ENCODE measurements at places on chromosomes 1 and 21. TPM values are rescaled to one million over a fixed set of nuclear protein-coding genes. Genes with fewer than 3 reads are reported as not detected.
A peak's percentile ranks its signal among the peaks of the same experiment; 100 is the strongest.

GRCh38 chr1:20511518-20512428 is 3.8 kb upstream of the MUL1 start:
- peak; percentile 17 for DNase-seq

DNA sequence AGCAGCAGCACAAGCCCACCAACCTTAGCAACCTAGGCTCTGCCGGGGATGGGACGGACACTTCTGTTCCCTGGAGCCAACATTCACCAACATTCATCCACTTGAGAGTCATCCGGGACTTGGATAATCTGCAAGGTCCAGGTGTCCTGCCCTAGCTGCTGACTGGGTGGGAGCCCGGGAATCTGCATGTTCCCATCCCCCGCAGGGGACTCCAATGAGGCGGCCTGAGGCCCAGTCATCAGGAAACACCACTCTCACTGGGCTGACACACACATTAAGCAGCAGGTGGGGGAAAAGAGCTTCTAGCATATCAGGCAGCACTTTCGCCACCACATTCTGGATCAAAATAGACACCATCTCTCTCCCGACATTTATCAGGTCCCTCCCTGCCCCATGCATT is 38.4 kb upstream of the CCSAP start:
- no peak for DNase-seq

LCE2B gene
- not detected for total RNA-seq

DNA sequence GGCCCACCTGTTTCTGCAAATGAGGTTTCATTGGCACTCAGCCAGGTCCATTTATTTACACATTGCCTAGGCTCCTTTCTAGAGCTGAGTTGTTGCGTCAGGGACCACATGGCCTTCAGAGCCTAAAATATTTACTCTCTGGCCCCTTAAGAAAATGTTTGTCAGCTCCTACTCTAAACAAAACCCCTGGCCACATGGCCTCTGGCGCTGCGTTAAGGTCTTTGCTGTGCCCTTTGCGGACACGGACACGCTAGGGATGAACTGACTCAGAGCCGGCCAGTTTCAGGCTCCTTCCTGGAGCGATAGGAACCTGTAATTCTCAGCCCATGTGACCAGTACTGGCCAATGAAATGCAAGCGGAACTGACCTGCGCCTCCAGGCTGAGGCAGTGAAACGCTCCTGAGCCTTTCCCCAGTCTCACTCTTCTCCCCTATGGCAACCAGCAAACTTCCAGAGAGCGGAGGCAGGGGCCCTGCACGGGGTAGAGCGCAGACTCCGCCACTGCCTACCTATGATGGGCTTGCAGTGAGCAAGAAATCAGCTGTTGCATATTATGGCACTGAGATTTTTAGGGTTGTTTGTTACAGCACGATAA is 160.3 kb downstream of the ETS2 start:
- DNase-seq: no peak

DNA sequence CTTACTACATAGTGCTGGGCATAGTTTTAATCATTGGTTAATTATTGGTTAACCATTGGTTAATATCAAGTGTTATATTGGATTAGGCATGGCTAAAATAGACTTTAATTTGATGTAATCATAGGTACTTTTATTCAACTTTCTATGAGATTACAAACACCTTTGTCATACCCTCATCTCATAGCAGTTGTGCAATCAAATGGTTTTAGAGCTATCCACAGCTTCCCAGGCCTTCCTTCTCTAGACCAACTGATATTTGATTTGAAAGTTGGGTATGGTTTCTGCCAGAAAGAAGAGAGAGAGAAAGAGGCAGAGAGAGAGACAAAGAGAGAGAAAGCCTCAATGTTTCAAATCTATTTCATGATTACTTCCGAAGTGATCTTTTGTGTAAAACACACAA is 9.6 kb upstream of the RGS1 start:
- no peak for DNase-seq

DNA sequence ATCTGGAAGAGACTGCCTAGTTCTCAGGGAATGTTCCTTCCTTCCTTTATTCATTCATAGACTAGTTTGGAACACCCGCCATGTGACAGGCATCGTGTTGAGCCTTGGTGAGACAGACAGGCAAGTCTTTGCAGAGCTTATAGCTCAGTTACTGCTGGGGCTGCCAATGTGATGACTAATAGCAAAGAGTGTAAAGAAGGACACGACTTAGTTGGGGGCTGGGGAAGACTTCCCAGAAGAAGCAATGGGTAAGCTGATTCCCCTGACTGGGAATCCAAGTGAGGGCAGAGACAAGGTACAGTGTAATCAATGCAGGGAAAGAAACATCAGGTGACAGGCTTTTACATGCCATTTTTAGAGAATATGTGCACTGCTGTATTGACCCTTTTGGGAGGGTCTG is 51.2 kb downstream of the TENT5C start:
- peak; percentile 94 for DNase-seq

DNA sequence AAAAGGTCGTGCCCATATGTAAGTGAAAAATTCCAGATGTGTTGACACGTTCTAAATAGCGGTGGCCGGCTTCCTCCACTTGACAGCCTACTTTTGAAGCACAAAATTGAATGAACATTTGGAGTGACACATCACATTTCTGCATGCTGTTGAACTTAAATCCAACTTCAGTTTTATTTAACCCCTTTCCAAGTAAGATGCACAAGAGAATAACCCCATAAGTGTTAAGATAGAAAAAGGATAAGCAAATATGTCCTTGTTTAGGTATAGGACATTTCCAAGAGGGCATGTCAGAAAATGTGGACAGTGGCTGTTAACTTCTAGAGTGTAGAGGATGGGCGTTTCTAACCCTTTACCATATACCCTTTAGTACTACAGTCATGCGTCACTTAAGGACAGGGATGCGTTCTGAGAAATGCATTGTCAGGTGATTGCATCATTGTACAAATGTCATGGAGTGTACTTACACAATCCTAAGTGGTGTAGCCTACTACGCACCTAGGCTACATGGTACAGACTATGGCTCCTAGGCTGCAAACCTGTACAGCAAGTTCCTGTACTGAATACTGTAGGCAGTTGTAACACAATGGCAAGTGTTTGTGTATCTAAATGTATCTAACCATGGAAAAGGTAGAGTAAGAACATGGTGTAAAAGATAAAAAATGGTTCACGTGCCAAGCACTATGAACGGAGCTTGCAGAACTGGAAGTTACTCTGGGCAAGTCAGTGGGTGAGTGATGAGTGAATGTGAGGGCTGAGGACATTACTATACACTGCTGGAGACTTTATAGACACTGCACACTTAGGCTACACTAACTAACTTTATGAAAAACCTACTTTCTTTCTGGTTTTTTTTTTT is 9.3 kb upstream of the FAM89A start:
- DNase-seq: no peak

- peak; percentile 74 for DNase-seq
Observed at GRCh38 chr1:61742620-61743430, 545 bp downstream of the PATJ start.

VTCN1 gene
- total RNA-seq: not detected

DNA sequence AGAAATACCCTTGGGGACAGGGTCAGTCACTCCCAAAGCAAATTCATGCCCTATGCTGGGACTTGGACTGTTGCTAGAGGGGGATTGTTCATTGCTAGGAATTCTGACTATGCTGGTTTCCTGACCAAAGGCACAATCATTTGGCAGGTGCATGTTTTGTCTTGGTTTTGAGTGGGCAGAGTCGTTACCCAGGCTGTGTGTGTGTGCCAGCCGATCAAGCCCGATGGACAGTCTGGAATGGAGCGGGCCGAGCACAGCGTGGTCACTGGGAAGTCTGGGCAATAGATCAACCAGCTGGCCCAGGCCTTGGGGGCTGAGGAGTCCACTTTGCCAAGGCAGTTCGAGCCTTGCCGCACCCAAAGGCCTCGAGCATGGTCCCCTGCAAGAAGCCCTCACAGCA is 60.9 kb downstream of the HTR6 start:
- no peak for DNase-seq

Data from M059J (cell line).